ENCODE measurements at places on chromosomes 7 and 10. TPM values are rescaled to one million over a fixed set of nuclear protein-coding genes. Genes with fewer than 3 reads are reported as not detected.

Gene CALHM3
- polyA plus RNA-seq: not detected

Gene MAPK8
- 75.8 TPM for polyA plus RNA-seq

Gene JAKMIP3
- polyA plus RNA-seq: 6.1 TPM

Gene FOXI2
- polyA plus RNA-seq: not detected

Gene ZNF32
- polyA plus RNA-seq: 73.1 TPM

All from spinal cord (tissue), 10 donors.